ENCODE measurements at places on chromosomes 2 and 18.

DNA sequence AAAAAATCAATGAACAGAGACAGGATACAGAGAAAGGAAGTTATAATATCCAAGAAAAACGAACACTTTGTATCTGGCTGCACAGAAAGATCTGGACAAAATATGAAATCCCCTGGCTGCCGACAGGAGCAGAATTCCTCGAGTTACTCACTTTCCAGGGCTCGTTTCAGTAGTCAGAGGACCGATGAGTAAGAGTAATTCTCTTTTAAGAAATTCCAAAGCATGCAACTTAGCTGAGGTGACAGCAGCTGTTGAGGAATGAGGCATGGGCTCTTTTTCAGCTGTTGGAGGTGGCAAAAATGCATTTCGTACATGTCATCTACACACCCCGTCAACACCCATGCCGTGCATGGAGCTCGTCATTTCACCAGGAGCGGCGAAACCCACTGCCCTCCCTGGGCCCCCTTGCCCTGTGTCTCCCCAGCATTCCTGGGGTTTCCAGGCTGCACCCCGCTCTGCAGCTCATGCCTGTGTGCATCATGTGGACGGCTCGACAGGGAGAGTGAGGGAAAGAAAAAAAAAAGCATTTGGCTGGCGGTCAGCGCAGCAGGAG lies 210.8 kb upstream of the SMIM21 start:
- DNase-seq, result no peak

GRCh38 chr18:31821545-31822171 lies 61.0 kb upstream of the SLC25A52 start:
- DNase-seq, result peak; percentile 36

- DNase-seq, result no peak
Measured at GRCh38 chr2:45307147-45307546, 297.9 kb upstream of the SIX2 start.

DNA sequence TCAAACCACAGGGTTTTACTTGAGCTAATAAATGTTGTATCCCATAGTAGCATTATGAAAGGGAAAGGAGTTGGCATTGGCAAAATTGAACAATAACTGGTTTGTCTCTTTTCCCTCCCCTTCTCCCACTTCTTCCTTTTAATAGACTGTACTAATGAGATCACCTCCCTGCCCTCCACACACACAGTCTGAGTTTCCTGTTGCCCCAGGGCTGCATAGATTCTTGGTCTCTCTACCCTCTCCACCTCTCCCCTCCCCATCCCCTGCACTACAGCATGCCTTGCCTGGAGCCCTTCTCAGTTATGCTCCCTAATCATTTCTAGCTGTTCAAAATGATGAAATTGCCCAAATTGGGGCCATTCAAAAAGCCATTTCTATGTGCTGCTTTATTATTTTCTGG lies 37.2 kb upstream of the NEMP2 start:
- peak; percentile 33 for DNase-seq

DNA sequence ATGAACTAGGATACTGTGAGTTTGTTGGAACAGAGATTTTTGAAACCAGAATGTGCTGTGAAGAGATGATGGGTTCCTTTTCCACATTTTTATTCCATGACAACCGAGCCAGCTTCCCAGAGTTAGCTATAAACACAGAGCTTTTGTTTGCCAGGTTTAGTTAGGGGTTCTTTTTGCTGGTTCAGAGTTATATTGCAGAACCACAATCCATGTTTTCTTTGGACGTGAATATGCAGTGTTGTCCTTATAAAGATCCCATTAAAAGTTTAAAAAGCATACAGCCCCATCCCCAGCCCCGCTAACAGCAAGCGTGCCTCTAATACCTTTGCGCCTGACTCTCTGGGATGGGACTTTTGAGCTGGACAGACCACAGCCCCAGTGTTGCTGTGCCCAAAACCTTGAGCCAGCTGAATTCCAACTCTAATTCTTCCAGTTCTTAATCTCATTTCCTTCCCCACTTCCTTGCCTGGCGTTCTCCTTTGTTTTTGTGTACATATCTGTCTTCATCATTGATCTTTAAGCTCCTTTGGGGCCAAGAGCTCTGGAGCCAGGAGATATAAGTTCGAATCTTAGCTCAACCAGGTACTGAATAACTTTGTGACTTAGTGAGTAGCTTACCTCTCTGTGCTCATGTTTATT lies 72.3 kb downstream of the SPATS2L start:
- DNase-seq, result no peak

DNA sequence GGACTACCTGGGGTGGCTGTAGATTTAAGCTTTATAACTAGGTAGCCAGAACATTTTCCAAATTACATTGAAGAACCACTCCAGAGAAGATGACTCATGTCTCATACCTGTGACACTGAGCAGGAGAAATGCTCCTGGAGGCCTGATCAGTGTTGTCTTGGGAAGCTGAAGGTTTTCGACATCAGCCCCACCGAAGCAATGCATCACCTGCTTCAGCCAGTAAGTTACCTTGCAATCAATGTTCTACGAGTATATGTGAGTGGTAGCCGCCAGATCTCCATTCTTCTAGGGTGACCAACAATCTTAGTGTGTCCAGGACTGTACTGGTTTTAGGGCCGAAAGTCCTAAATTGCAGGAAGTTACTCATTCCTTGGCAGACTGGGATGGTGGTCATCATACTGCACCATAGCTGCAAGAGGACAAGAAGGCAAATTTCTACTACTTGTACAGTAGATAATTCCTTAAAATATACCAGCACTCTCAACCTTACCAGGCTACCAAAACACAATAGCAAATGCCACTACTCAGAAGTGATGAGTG lies 109.3 kb upstream of the LINC00305 start:
- no peak for DNase-seq

- peak; percentile 42 for DNase-seq
Measured at GRCh38 chr18:3623769-3624545, 174.0 kb downstream of the TGIF1 start.

- no peak for DNase-seq
Measured at GRCh38 chr2:24513281-24514071, 22.4 kb downstream of the NCOA1 start.

DNA sequence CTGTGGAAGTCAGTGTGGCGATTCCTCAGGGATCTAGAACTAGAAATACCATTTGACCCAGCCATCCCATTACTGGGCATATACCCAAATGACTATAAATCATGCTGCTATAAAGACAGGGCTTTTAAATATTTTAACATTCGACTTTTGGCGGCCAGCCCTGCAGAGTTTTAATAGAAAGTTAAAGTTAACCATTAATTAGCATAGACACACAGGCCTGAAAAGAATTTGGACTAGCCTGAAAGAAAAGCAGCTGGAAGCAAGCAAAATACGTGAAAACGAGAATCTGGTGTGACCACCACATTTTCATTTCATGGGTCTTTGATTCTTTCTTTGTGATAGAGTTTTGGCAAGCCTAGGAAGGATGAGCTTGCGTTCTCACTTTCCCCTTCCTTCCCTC lies 184.0 kb downstream of the SCG2 start:
- DNase-seq, result no peak

DNA sequence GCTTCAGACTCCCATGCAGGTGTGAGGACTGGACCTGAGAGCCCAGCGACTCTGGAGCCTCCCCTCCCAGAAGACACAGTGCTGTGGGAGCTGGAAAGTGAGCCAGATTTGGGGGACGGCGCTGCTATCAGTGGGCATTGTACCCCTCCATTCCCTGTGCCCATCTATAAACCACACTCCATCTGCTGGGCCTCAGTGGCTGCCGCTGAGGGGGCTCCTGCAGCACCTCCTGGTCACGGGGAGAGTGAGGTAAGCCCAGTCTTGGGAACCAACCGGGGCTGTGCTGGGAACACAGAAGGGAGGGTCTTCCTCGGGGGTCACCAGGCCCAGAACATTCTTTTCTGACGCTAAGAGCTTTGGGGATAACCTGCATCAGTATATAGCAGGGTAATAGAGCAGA lies 9.5 kb downstream of the PSD4 start:
- no peak for DNase-seq

DNA sequence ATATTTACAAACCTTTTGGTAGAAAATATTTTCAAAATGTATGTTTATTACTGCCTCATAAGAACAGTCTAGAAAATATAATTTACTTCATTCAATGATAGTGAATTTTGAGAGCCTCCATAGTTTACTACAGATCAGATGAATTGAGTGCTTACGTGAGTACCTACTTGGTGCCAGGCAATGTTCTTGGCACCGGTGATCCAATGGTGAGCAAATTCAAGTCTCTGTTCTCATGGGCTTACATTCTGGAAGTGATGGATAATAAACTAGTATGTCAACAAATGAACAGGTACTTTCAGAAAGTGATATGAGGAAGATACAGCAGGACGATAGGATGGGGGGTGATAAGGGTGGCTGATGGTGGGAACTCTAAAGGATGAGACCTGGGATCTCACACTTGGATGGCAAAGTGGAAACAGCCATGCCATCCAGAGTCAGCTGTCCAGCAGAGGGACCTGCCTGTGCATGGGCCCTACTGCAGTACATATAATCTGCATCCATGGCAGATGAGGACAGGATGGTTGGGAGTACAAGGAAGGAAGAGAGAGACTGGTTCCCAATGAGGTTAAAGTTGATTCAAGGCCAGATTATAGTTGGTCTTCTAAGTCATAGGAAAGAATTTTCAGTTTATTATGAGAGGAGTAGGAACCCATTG lies 277.0 kb downstream of the NEDD4L start:
- DNase-seq, result no peak

GRCh38 chr2:205524656-205525055 lies 157.6 kb upstream of the NRP2 start:
- DNase-seq, result no peak

- peak; percentile 43 for DNase-seq
Measured at GRCh38 chr2:162002623-162003235, 71.3 kb downstream of the DPP4 start.

DNA sequence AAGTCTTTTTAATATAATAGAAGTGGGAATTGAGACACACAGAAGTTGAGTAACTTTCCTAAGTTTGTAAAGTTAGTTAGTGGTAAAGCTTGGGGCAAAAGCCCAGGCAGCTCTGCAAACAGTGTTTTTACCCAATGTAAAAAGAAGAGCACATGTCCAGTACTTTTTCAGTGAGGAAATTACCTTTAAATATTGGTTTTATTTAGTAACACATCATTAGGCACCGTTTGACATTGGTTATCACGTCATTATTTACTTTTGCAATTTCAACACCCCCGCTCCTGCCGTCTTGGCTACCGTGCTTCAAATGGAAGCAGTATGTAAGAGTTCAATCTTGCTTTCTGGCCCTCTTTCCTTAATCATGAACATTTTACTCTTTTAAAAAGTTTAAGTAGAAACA lies 807.9 kb downstream of the EPHA4 start:
- no peak for DNase-seq

DNA sequence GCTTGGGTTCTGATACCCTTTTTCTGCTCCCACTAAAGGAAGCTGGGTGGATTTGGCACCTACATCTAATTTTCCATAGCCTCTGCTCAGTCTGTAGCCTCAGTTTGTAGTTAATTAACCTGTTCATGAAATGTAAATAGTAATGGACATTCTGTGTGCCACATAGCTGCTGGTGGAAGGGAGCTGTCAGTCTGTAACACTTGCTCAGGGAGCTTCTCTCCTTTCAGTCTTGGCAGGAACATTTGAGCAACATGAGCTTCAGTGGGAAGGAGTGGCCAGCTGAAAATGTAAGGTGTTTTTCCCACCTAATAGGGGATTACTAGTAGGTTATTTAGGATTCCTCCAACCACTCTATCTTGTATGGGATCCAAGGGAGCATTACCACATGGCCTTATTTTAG lies 203.4 kb downstream of the ASXL3 start:
- DNase-seq, result no peak

DNA sequence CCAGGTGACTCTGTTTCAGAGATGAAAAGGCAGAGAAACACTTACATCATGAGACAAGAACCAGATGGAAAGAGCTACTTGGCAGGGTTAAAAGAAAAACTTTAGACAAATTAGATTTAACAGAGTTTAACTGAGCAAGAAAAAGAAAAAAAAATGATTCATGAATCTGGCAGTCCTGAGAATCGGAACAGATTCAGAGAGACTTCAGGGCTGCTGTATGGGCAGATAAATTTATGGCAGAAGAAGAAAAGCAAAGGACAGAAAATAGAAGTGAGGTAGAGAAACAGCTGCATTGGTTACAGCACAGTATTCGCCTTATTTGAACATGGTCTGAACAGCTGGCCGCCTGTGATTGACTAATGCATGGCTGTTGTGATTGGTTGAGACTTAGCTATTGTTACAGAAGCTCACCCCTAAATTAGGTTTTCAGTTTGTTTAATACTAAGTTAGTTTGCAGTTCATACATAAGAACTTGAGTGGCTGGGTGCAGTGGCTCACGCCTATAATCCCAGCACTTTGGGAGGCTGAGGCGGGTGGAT lies 43.0 kb upstream of the RHOB start:
- DNase-seq, result no peak

- DNase-seq, result no peak
Measured at GRCh38 chr2:66702301-66702700, 267.4 kb downstream of the MEIS1 start.

Measured in suppressor macrophage (primary cell).